ENCODE measurements at places on chromosomes 4 and X.

- no peak for DNase-seq
These were observed 891.0 kb upstream of the FRG1 start for GRCh38 chr4:189049682-189050081.

DNA sequence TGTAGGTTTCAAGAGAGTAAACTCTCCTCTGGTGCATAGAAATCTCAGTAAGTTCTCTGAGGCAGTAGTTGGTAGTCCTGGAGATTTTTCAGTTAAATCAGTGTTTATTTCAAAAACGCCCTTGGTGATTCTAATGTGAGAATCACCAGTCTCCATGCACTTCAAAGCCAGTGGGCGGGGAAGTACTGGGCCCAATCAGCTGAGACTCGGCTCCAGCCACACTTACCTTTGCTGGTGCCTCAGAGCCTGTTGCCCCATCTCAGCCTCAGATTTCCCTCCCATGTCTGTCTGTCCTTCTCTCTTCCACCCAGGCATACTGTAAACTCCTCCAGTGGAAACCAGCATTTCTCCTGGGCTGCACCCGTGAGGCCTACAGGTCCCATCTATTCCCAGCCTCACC, 7.4 kb upstream of the MGST2 start:
- no peak for DNase-seq

DNA sequence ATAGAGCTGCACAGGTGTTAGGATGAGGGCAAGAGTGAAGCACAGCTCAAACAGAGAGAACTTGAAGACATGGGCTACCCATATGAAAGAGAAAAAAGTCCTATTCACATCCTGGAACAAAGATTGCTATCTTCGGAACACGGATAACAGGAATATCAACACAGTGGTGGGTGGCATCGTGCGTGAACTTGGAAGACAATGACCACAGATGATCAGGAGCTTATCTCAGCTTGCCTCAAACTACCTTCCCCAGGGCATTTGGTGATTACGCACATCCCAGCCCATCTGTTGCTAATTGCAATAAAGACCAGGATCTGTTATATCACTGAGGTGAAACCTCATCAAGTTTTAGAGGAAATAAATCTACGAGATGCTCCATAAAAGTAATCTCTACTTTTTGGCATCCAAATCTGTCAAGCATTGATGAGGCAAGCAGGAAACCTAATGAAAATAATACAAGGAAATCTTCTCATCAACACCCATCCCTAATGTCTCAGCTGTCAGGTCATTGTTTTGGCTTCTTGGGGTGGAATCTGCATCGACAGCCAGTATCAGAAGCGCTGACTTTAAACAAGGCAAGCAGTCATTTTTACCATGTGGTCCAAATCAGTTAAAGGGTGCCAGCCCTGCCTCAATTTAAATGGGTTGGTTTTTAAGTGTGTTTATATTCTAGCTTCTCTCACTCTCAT, 188.2 kb downstream of the SPCS3 start:
- DNase-seq = no peak

GRCh38 chr4:77917601-77918000, 55.0 kb downstream of the MRPL1 start:
- DNase-seq = no peak

DNA sequence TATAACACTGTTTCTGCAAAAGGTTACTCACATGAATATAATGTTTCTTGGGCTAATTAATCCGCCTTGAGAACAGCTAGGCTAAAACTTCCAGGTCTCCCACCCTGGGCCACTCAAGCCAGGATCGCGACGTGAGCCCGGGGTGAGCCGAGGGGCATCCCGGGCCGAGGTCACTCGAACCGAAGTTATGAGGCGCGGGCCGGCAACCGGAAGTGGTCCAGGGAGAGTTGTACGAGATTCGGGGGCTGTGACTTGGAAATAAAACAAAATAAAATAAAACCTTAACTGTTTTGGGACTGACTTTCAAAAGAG, 317 bp downstream of the CMC4 start:
- DNase-seq = no peak

DNA sequence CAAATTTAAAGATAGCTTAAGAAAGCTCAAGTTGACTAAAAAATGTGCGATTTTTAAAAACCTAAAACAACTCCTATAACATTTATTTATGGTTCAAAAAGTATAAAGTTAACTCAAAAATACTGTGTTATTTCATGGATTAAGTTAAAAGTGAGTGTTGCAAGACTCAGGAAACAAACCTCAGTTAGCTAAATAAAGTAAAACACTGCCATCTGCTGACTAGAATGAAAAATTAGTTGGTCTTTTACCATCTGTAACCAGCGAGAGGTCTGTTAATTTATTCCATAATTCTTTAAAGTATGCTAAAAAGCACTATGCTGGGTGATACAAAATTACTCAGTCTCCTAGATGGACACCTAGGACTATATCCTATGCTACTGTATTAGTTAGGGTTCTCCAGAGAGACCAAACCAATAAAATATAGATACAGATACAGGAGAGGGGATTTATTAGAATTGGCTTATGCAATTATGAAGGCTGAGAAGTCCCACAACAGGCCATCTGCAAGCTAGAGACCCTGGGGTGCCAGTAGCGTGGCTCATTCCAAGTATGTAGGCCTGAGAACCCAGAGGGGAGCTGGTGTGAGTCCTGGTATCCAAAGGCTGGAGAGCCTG, 4.9 kb upstream of the WDFY3 start:
- no peak for DNase-seq

DNA sequence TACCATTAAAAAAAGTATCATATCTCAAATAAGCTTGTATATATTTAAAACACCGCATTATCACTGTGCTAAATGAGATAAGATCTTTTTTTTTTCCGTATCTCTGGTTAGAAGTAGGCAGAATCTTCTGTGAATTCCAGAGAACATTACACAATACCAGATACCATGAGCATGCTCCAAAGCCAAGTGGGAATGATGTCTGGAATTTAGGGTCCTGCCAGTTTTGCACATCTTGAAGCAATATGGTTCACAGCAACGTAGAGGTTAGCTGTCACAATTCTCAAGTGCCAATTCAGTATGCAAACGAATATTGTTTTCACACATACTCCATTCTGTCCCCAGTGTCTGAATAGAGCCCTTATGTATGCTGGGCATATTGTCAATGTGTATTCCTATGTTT, 127.5 kb upstream of the NEIL3 start:
- DNase-seq = no peak

GRCh38 chrX:106286053-106286650, 118.0 kb downstream of the PWWP3B start:
- no peak for DNase-seq

DNA sequence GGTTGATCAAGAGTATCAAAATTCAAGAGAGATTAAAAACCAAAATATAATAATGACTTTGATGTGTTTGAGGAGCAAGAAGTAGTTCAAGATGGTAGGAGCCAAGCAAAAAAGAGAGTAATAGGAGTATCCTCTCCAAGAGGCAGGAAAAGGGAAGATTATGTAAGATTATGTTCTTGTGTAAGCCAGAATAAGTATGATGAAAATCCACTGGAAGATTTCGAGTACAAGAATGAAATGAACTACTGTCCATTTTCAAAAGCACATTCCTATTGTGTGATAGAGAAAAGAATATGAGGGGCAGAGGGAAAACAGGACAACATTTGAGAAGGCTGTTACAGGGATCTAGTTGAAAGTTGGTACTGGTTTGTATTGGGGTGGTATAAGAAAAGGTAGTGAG, 659.6 kb upstream of the INTU start:
- no peak for DNase-seq

DNA sequence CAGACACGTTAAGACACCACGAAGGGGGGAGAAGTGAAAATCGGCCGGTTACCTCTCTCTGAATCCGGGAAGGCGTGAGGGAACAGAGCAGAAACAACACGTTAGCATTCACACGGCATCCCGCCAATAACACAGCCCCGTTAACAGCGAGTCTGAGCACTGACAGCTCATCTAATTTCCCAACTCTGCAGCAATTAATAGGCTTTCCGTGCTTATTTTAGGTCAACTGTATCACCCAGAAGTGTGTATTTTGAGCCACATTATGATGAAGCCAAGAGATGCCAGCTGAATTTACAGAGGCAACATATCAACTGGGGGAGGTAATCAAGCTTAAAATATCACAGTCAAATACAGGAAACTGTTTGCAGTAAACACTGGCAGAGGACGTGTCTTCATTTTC, 92.6 kb downstream of the NSUN7 start:
- DNase-seq = no peak

DNA sequence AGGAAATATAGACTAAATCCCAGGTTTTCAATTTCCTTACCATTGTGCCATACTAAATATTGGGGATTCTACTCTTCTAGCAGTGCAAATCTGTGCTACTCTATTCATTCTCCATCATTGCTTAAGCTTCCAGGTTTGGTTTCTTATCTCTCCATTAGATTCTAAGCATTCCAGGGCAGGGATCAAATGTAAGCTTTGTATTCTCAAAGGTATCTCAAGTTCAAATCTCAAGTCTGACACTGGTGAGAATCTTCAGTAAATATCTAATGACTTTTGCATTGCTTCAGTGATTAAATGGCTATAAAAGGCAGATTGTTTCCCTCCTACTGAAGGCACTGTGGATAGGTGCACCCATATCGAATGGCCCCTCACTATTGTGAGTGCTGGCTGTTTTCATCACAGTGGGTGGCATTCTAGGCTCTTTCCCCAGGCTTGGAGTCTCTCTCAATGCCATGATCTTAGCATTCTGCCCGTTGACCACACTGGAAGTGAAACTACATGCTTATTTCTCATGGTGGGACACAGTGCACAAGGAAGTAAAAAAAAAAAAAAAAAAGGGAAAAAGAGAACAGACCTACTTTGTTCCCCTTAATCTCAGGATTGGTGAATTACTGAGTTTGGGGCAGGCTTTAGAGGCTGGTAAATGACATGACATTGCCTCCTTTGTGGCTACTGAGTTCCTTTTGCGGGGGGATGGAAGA, 28.7 kb downstream of the FAM9C start:
- DNase-seq = no peak

DNA sequence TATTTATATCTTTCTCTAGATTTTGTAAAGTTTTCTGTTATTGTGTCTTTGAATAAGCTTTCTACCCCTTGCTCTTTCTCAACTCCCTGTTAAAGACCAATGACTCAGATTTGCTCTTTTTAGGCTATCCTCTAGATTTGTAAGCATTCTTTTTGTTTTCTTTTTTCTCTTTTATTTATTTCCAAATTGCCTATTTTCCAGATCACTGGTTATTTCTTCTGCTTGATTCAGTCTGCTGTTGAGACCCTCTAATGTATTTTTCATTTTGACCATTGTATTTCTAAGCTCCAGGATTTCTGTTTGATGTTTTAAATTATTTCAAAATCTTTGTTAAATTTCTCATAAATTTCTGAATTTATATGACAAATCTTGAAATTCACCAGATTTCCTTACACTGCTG, 462.6 kb upstream of the GALNT7 start:
- no peak for DNase-seq

GRCh38 chr4:3122081-3122563, 47.6 kb downstream of the HTT start:
- DNase-seq = no peak

- no peak for DNase-seq
These were observed 53.2 kb upstream of the SPANXB1 start for GRCh38 chrX:140949233-140949632.

- DNase-seq = no peak
These were observed 11.4 kb downstream of the HTRA3 start for GRCh38 chr4:8280876-8281440.

GRCh38 chrX:39022106-39022505, 220.8 kb downstream of the MID1IP1 start:
- no peak for DNase-seq

DNA sequence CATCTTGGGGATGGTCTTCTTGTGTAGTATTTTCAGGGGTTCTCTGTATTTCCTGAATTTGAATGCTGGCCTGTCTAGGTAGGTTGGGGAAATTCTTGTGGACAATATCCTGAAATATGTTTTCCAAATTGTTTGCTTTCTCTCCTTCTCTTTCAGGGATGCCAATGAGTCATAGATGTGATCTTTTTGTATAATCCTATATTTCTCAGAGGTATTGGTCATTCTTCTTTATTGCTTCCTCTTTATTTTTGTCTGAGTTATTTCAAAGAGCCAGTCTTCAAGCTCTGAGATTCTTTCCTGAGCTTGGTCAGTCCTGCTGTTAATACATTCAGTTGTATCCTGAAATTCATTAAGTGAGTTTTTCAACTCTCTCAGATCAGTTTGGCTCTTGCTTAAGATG, 73.1 kb downstream of the MAMLD1 start:
- DNase-seq = no peak

GRCh38 chrX:149504226-149504914, 736 bp downstream of the IDS start:
- DNase-seq = peak; percentile 61

DNA sequence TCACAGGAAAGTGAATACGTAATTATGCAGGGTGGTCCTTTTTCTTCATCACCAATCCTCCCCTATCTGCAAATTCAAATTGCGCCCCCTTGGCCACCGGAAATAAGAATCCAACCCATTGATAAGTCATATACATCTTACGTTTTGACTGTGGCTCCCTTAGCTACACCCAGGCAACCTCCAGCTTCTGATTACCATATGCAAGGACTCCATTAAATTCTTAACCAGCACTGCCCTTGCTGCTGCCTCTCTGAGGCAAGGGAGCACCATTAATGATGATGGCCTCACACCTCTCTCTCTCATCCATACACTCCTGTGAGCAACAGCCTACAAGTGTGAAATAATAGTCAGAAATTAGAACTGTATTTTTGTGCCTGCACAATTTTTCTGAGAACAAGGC, 106.0 kb upstream of the NOCT start:
- DNase-seq = no peak

GRCh38 chr4:182642831-182643230, 274.4 kb downstream of the DCTD start:
- no peak for DNase-seq

DNA sequence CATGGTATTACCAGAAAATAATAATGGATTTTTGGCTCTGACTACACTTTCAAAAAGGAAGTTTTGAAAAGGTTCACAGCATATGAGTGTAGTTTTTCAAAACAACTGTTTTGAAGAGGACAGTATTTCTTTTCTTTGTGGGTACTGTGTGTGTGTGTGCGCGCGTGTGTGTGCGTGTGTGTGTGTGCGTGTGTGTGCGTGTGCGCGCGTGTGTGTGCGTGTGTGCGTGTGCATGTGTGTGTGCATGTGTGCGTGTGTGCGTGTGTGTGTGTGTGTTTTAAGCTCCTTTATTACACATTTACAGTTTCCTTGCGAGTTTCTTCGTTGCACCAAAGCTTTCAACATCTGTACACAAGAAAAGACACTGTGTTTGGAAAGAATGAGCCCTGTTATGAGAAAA, 755.4 kb downstream of the SH3BGRL start:
- DNase-seq = no peak

GRCh38 chrX:153766098-153766817, 2.2 kb downstream of the PLXNB3 start:
- no peak for DNase-seq

Measured in T follicular helper cell (primary cell).